ENCODE measurements at places on chromosomes 1 and 21.

GRCh38 chr1:204721373-204722055 lies 36.0 kb upstream of the LRRN2 start:
- no peak for DNase-seq

DNA sequence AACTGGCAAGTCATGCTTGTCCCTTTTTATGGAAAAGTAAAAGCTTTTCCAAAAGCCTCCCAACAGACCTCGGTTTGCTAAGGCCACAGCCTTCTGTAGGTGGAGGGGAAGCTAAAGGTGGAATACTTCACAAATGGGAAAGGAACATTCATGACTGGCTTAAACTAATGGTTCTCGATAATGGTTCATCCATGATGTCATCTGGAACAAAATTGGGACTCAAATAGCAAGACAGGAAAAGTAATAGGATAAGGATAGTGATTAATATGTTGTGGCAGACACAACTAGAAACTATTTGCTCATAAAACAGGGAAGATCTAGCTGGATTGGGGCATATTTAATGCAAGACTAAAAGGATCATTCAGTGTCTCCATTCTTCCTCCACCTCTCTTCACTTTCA lies 16.7 kb upstream of the SPATA6 start:
- DNase-seq: no peak

- DNase-seq: peak; percentile 72
Measured at GRCh38 chr1:216310776-216311175, 112.5 kb downstream of the USH2A start.

DNA sequence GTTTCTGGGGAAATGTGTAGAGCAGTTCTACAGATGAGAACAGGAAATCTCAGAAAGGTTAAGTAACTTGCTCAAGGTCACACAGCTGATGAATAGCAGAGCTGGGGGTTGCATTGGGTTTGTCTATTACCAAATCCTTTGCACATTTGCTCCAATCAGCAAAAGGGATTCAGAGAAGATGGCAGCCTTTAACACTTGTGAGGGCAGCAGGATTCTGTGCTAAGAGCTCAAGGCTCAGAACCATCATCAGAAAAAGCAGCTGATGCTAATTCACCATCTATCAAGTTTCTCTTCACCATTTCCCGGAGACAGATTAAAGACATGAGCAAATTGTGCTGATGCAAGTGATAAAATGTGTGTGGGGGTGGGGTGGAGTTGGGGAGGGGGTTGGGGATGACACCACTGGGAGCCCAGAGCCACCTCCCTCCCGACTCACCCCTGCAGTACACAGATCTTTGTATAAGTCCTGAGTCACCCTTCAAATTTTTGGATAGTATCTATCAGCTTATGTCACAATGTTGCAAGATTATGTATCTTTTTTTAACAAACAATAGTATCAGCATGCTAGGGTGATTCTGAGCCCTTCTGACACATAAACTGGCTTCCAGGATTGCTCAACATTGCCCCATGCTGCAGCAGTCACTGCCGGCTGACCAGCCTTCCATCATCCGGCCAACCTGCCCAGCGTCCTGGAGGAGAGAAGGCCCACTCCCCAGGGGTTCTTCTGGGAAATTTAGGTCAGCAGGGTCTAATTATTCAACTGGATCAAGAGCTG lies 2.8 kb upstream of the SPSB1 start:
- peak; percentile 91 for DNase-seq

DNA sequence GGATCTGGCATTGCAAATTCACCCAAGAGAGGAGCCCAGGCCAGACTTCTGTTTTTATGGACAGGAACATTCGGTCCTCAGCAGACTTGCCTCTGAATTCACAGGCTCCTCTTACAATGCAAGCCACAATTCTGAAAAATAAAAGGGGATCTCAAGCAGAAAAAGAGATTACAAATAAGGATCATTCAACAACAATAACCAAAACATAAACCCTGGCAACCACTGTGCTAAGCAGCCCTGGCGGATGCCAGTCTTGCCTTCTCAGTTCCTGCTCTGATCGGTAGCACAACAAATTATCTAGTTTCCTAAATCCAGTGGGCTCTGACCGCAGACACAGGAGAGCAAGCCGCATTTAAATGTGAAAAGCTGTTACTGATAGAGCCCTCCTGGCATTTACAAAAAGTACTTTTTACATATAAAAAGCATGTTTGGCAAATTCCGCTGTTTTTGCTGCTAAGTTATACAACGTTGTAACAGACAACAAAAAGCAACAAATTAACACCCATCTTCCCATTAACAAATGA lies 123.4 kb upstream of the FOXD3 start:
- no peak for DNase-seq

GRCh38 chr1:81695741-81696140 lies 105.0 kb upstream of the ADGRL2 start:
- peak; percentile 65 for DNase-seq

DNA sequence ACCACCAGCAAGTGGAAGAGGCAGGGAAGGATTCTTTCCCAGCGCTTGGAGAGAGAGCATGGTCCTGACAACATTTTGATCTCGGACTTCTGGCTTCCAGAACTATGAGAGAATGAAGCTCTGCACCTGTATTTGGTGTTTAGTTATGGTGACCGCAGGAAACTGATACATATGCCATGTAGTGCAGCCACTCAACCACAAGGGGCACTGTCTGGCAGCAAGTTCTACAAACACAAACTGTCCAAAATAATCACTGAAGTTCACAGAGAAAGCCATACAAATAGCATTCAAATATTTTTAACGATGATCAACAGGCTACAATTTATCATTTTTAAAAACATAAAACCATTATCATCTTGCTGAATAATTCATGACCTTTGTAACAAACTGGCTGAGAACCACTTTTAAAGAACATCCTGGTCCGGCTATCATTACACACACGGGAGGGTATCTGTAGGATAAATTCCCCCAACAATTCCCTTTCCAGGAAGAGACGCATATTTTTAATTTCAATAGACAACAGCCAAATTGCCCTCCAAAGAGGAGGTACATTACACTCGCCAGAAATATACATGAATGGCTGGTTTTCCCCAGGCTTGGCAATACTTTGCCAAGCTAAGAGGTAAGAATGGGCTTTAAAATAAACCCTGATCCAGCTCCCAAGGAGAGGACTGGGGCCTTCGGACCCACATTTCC lies 9.2 kb upstream of the CBR3 start:
- DNase-seq: peak; percentile 73

DNA sequence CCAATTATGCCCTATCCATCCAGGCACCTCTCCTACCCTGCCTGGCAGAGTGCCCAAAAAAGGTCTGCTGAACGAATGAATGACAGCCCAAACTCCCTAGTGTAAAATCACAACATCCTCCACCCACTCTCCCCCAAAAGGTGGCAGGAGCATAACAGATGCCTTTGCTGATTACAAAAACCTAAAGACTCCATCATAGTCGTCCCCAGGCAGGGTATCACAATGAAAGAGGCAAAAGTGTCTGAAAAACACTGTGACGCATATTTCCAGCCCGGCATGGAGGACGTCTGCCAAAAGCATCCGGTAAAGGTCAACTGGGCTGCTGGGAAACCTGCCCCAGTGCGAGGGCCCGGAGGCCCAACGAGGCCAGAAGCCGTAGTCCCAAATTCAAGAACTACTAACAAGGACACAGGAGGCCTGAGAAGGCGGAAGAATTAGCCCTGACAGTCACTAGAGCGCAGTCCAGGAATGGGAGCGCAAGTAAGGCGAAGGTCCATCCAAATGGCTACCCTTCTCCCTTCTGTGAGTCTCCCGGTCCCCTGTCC lies 576 bp downstream of the SMIM12 start:
- DNase-seq: peak; percentile 4

GRCh38 chr1:50155541-50155940 lies 46.8 kb downstream of the ELAVL4 start:
- DNase-seq: no peak

GRCh38 chr1:201759194-201759815 lies 69.7 kb upstream of the IPO9 start:
- no peak for DNase-seq

GRCh38 chr1:182484531-182485257 lies 34.7 kb downstream of the RGSL1 start:
- DNase-seq: peak; percentile 27
